ENCODE measurements at places on chromosomes 11 and 22.

GRCh38 chr11:61731952-61732675, 20.3 kb upstream of the MYRF start:
- no peak for DNase-seq

- no peak for DNase-seq
These were observed 12.9 kb upstream of the POU2AF3 start for GRCh38 chr11:111285189-111286091.

- peak; percentile 21 for DNase-seq
These were observed 615.4 kb upstream of the B3GAT1 start for GRCh38 chr11:135027461-135027860.

- DNase-seq = no peak
These were observed 568.9 kb downstream of the LUZP2 start for GRCh38 chr11:25065746-25066145.

DNA sequence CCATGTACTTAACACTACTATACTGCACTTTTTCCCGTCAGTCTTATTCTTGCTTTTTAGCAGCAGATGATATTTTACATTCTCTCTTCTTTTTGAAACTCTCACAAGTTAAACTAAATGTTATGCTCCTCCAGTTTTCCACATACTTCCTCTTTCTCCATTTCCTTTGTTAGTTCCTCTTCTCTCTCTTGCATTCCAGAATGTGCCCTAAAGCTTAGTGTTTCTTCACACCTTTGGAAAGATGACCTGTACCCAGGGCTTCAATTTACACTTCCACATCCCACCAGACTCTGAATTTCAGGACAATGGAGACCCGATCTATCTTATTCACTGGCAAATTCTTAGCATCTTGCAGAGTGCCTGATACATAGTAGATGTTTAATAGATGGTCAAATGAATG, 51.8 kb downstream of the APIP start:
- no peak for DNase-seq

DNA sequence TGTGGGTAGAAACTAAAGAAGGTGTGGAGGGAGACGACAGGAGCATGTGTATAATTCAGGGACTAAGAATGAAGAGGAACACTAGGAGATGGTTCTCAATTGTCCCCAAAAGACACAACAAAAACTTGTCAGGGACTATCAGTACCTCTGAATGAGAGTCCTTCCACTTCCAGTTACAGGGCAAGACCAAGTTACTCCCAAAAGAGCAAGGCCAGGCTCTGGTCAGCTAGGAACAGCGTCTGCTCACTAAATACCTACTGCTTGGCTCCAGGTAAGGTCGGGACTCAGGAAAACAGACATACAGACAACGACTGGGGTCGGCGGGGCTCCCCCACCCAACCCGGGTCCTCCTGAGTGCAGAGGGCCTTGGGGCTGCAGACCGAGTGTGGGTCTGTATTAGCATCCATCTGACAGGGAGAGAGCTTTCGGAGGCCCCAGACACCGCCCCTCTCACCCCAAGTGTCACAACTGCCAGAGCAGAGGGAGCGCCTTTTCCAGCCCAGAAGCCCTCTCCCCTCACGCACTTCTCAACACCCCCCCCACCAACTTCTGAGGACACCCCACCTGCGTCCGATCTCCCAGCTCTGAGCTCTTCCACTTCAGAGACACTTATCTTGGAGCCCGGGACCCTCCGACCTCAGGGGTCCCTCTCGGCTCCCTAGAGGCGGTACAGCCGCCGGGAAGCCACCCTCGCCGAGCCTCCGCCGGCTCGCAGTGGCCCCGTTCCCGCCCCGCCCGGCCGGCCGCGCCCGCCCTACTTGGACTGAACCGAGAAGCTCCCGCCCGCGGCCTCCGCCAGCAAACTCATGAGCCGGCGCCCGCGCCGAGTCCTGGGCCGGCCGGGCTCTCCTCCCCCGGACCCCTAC, 522 bp downstream of the RHOG start:
- DNase-seq = peak; percentile 87

DNA sequence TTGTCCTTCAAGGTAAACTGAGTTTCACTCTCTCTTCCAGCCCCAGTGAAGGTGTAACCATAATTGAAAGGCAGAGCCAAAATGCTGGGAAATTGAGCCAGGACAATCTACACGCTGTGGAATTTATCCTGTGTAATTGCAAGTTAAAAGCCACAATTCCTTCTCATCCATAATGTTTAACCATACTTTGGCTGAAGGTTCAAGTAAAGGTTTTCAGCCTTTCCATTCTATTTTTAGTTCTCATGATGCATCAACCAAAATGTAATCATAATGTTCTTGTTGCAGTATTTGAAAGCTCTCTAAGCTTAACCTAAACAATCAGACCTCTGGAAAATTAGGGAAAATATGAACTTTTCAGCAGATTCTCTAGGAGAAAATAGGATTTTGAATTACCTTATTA, 14.0 kb upstream of the ARHGAP42 start:
- DNase-seq = no peak

DNA sequence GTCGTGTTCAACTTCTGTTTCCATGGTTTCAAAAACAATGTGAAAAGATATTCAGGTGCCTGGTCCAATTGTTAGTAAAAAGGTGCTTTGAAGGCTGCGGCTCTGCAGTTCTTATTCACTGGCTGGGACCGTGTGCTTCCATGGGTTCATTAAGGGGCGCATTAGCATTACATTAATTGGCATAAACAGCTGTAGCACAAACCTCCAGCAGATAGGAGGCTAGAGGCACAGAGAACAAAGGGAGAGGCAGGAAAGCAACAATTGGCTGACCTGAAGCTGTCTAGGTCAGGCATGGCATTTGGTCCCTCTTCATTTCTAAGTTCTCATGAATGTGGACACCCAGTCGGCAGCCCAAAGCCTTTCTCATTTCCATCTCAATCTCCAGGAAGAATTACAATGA, 16.6 kb downstream of the PAK1 start:
- no peak for DNase-seq

DNA sequence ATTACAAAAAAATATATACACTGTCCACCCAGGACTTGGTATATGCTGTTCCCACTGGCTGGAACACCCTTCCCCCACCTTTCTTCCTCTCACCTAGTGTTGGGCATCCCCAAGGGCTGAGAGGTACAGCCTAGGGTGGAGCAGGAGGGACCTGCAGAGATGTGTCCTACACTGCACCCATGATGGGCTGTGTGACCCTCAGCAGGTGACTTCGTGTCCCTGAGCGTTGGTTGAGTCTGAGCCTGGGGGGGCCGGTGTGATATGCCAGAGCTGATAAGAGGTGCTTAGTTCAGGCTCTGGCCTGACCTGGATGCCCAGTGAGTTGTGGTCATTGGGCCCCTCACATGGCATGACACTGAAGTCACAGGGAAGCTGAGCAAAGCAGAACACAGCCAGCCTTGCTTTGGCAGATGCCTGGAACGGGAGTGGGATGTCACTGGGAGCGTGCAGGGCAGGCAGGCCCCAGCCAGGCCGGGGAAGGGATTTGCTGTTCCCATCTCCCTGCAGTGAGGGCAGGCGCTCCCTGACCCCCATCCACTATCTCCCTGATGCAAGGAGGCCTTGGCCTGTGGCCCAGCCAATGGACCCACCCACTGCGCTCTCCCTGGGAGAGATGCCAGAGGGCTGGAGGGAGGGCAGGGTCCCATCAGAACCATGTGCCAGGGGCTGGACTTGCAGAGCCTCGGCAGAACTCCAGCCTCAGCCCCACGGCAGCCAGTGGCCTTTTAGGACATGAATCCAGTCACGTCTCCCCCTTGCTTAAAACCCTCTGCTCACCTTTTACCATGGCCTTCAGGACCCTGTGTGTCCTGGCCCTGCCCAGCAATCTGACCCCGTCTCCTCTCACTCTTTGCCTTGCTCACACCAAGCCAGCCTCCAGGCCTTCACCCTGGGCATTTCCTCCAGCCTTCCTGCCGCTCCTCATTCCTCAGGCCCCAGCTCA, 138.9 kb downstream of the MN1 start:
- peak; percentile 91 for DNase-seq

GRCh38 chr11:8683115-8683807, 669 bp downstream of the RPL27A start:
- DNase-seq = peak; percentile 73

DNA sequence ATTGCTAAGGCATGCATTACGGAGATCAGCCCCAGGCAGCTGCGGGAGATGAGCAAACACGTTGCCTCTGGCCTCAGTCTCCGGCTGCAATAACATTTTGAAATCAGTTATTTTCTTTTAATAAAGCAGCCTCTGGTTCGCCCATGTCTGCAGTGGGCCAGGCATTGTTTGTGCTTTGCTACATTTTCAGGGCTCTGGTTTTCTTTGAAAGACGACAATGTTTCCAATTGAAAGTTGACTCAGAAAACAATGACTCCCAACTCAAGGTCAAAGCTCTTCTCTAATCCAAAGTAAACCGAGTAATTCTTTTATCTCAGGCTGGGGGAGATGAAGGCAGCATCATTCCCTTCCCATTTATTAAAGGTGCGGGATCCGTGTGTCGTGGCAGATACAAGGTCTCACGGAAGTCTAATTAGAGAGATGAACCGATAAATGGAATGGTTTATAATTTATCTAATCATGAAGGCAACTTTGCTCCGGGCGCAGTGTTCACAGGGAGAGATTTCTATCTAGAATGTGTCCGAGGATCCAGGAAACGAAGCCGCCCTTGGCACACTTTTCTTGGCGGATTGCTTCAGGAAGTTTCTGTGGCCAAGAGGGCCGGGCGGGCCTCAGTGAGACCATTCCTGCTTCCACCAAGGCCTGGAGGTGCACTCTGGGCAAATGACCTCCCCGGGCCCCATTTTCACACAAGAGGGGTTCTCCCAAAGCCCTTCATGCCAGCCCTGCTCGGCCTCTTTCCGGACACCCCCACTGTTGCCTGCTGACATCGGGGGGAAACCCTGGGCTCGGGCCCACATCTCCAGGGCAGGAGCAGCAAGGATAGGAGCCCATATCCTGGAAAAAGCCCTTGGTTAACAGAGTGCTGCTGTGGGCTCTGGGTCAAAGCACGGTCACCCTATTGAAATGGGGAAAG, 811.4 kb downstream of the BRD1 start:
- DNase-seq = no peak

DNA sequence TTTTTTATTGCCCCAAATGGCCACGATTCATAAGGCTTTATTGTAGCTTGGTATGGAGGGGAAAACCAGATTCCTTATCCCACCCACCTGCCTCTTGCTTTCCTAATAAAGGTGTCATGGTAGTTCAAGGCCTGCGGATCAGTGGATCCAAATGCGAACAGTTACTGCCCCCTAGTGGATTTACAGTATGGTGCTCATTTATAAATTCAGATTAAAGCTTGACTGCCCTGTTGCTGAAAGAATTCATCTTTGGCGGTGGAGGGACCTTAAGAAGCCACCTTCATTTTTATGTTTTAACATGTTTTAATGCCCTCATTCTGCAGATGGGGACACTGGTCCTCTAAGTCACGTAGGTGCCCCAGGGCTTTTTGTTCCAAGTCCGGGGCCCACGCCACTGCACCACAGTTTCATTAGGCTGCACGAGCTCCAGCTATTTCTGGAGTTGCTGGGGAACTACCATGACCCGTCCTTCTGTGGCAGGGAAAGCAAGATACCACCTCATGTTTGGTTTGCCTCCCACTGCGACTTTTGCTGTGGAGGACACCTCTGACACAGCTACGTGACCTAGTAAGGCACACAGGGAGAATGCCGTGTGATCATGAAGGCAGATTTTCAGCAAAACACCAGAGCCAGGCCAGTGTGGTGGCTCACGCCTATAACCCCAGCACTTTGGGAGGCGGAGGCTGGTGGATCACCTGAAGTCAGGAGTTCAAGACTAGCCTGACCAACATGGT, 15.6 kb upstream of the INCENP start:
- peak; percentile 88 for DNase-seq

- DNase-seq = no peak
These were observed 4.3 kb upstream of the CCND1 start for GRCh38 chr11:69636512-69637197.

DNA sequence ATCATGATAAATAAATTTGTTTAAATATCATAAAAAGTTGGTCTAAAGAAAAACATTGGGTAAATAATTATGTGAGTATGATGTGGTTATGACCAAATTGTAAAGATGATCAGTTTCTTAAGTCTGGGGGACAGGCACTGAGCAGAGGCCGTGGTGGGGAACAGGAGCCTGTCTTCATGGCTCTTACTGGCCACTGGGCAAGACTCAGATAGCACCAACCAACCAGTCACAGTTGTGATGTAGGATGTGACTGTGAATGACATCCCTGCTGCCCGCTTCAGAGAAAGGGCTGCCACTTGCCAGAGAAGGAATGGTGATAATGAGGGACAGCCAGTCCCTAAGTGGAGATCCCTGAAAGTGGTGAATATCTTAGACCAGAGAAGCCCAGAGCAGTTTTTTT, 7.0 kb downstream of the PTPRJ start:
- peak; percentile 21 for DNase-seq

DNA sequence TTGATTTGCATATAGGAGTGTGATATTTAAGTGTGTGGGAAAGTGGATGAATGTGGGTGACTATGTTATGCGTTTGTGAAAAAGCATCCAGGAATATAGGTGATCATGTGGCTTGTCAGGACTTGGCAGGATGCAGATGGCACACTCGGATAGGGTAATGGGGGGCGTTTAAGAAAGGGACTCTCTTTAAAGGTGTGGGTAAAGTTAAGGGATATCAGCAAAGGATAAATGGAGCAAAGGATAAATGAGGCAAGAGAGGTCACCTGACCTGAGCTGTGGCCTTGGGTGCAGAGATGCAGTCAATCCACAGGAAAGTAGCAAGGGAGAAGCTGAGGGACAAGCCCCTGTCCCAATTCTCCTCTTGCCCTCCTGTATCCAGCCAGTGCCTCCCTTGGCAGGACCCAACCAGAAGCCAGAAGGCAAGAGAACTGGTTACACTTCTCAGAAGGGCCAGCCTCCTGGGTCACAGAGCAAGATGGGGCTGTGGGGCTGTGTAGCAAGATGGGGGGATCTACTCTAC, 47.5 kb upstream of the GRAMD1B start:
- DNase-seq = no peak

DNA sequence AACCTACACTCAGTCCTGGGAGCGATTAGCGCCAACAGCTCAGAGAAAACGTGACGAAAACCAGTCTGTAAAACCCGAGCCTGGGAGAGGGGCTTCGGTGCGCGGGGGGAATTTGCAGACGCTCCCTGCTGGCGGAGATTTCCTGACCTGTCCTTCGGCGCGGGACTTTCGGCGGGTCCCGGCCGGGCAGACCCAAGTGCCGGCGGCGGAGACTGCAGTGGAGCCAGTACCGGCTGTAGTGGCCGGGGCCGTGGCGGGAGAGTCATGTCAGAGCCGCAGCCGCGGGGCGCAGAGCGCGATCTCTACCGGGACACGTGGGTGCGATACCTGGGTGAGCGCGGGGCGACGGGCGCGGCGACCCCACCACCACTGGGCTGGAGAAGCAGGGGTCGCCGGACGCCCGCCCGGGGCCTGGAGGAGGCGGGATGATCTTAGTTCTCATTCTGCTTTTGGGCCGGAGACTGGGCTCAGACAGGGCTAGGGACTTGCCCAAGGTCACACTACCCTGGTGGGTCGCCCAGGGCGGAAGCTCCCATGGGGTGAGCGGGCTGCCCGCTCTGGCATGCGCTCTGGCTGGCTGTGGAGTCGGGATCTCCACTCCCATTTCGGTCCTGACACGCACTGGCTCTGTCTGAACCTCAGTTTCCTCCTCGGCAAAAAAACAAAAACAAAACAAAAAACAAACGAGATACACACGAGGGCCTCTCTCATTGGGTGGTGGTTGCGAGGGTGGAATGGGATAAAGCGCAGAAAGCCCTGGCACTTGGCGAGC, at the start of gene MTFP1:
TSS of gene MTFP1 (plus strand) at position 153 of the 772 bp plus-strand sequence. CDS start at position 265, 112 bp downstream.
- DNase-seq = peak; percentile 69

Data from erythroblast (primary cell).